ENCODE measurements at places on chromosomes 7 and 10.

DNA sequence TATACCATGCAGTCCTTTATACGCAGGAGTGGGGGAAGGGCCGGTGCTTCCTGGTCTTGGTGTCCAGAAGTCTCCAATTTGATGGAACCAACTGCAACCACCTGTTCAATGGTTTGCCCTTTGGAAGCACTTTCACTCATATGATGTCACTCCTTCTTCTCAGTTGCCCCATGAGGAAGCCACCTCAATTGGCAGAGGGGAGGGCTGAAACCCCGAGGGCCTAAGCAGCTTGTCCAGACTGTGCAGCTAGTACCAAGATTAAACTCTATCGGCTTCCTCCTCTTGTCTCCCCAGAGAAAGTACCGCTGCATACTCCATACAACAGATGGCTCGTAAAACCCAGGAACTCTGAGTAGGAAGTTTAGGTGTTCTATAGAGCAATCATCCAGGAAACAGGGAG lies 789.4 kb downstream of the TYW1 start:
- no peak for DNase-seq

- no peak for DNase-seq
Observed at GRCh38 chr7:23267357-23267756, 20.8 kb downstream of the GPNMB start.

- DNase-seq, result no peak
Observed at GRCh38 chr10:34351161-34351560, 463.9 kb downstream of the PARD3 start.

DNA sequence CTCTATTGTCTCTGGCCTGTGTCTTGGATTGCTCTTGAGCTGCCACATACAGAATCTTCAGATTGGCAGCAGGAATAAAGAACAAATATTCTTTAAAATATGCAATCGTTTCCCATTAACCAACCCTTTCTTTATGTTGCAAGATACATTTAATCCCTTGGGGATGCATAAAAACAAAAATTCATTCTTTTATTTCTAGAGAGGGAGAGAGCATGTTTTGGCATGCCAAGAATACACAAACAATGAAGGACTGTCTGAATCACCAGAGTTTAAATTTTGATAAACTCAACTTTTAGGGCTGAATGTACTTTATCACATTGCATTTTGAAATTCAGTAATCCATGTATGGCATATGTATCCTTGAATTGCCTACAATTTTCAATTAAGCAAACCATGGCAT lies 154.3 kb upstream of the SEMA3D start:
- no peak for DNase-seq

DNA sequence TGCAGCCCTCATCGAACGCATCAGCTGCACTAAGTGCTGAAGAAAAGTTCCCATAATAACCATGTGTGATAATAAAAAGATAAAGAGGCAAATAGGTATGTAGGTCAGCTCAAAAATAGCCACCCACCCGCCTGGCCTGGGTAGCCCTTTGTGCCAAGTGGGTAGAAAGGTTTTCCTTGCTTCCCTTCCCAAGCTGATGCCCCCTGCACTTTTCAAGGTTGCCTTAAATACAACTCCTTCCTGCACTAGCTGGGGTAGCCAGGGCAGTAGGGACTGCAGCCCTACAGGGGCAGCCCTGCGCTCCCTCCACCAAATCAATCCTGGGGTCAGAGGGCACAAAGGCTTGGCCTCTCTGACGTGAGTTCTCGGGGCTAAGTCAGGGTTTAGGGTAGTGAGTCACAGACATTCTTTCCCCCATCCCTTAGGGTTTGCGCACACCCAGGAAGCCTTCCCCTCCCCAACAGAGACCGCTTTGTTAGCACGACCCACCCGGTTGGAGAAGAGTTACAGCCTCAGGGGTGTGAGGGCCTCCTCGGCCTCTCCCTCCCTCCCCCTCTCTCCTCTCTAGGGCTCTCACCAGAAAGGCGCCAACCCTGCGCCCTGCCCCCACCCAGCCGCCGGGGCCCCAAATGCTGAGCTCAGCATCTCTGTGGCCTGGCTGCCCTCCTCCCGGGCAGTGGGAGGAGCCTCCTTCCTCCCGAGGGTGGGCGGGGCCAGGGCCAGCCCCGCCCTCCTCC lies 13.3 kb upstream of the DDIT4 start:
- DNase-seq, result no peak

- DNase-seq, result no peak
Observed at GRCh38 chr7:30726296-30727006, 25.5 kb upstream of the INMT start.

DNA sequence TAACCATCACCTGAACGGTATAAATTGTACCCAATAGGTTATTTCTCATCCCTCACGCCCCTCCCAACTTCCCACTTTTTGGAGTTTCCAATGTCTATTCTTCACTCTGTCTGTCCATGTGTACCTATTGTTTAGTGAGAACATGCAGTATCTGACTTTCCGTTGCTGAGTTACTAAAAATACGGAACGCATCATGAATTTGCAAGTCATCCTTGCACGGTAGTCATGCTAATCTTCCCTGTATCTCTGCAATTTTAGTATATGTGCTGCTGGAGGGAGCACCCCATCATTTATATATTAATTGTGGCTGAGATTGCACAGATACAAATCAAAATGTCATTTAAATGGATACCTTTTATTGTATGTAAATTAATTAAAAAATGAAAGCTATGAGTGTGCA lies 75.7 kb upstream of the SFMBT2 start:
- no peak for DNase-seq

- DNase-seq, result no peak
Observed at GRCh38 chr7:11290863-11291262, 317.2 kb downstream of the PHF14 start.

GRCh38 chr7:128098629-128099028 lies 67.4 kb upstream of the LRRC4 start:
- no peak for DNase-seq

DNA sequence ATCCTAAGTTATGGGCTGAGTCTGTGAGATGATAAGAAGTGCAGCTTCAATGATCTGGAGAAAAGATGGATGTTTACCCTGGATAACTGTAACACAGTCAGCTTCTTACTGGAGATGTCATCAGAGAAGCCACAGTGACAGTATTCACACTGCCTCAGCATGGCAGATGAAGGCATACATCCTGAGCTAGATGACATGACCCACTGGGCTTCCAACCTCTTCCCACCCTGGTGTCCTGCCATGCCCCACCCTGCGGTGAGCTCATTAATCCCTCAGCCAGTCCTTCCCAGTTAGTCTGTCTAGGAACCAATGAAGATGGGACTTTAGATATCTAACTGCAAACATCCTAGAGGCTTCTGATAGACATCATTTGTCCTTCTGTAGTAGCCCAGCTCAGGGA lies 213.8 kb downstream of the TAX1BP1 start:
- no peak for DNase-seq

- DNase-seq, result peak; percentile 18
Observed at GRCh38 chr10:63083904-63084689, 49.0 kb upstream of the NRBF2 start.

DNA sequence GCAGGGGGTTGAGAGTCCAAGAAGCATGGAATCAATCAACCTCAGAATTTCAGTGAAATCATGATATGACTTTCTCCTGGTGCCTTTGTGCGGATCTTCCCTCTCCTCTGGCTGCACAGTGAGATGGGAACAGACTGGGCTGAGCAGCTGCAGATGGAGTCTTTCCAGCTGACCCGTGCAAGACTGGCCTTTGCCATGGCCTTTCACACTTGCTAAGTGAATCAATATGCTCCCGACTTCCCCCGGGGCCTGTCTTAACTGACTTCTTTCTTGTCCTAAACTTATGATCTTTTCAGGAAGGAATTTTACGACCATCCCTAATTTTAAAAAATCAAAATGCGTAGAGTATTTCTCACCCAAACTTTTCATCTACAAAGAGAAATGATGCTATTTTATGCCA lies 469.9 kb downstream of the GALNT17 start:
- DNase-seq, result no peak

GRCh38 chr7:122100021-122100420 lies 44.0 kb downstream of the AASS start:
- no peak for DNase-seq

DNA sequence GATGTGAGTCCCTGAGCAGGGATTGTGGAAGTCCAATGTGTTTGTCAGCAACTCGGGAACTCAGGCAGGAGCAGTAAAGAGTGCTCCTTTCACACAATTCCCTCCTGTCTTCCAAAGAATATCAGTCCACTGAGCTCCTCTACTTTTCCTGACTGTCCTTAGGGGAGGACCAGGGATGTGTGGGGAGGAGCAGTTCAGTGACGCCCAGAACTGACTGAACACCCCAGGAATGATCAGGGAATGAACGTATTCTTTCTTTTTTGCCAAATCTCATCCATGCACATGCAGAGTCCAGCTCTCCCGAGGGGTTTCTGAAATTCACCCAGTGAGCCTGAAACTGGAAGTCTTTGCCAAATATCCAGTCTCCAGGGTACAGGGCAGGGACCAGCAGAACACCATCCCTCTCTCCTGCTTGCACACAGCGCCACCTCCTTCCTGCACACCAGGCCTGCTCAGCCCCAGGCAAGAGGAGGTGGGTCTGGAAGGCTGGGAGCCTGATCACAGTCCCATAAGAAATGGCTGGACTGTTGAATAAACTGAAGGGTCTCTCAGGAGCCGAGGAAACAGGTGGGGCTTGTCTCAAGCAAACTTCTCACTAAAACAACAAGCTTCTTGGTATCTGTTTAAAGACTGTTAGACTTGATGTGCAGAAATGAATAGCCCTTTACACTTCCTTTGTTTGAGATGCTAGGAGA lies 294.7 kb downstream of the C7orf25 start:
- no peak for DNase-seq

DNA sequence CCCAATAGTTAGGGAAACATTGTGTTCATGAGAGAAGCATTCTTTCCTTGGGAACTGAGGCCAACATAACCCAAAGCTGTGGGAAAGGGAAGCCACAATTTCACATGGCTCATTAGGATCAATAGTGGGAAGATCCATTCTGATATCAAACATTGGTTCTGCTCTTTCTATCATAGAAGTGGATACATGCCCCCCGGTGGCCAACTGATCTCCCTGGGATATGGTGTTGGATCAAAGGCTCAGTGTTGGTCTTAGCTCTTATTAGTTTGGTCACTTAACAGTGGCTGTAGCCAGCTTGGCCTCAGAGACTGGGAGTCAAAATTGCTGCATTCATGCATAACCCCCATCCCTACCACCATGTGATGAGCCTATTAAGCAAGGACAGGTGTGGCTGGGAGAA lies 6.7 kb upstream of the GIMAP4 start:
- DNase-seq, result no peak

DNA sequence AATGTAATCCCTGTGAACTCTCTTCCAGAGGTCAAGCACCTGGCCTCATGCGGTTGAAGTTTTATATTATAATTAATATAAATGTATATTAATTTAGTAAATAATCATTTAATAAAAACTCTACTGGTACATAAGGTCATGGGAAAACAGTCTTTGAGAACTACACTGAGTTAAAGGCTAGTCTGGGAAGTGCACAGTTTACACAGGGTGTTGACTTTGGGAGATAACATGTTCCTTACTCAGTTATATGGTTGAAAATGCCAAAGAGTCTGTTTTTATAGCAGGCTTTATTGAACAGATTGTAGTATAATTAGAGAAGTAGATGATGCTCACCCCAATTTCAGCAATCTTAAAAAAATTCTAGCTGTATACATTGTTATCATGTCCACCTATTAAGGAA lies 735.9 kb downstream of the GATA3 start:
- no peak for DNase-seq

- DNase-seq, result no peak
Observed at GRCh38 chr10:131075218-131075770, 236.2 kb downstream of the TCERG1L start.

GRCh38 chr7:29859524-29860185 lies 53.3 kb downstream of the WIPF3 start:
- no peak for DNase-seq

GRCh38 chr10:99779335-99779734 lies 3.1 kb upstream of the ABCC2 start:
- no peak for DNase-seq

- DNase-seq, result peak; percentile 29
Observed at GRCh38 chr7:39746103-39746819, 122.9 kb downstream of the RALA start.

DNA sequence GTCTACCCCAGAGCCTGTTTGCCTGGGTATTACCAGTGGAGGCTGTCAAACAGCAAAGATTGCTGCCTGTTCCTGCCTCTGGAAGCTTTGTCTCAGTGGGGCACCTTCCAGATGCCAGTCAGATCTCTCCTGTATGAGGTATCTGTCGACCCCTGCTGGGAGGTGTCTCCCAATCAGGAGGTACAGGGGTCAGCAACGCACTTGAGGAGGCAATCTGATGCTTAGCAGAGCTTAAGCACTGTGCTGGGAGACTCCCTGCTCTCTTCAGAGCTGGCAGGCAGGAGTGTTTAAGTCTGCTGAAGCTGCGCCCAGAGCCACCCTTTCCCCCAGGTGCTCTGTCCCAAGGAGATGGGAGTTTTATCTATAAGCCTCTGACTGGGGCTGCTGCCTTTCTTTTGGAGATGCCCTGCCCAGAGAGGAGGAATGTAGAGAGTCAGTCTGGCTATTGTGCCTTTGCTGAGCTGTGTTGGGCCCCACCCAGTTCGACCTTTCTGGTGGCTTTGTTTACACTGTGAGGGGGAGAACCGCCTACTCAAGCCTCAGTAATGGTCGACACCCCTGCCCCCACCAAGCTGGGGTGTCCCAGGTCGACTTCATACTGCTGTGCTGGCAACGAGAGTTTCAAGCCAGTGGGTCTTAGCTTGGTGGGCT lies 62.2 kb downstream of the PPP1R9A start:
- DNase-seq, result no peak

DNA sequence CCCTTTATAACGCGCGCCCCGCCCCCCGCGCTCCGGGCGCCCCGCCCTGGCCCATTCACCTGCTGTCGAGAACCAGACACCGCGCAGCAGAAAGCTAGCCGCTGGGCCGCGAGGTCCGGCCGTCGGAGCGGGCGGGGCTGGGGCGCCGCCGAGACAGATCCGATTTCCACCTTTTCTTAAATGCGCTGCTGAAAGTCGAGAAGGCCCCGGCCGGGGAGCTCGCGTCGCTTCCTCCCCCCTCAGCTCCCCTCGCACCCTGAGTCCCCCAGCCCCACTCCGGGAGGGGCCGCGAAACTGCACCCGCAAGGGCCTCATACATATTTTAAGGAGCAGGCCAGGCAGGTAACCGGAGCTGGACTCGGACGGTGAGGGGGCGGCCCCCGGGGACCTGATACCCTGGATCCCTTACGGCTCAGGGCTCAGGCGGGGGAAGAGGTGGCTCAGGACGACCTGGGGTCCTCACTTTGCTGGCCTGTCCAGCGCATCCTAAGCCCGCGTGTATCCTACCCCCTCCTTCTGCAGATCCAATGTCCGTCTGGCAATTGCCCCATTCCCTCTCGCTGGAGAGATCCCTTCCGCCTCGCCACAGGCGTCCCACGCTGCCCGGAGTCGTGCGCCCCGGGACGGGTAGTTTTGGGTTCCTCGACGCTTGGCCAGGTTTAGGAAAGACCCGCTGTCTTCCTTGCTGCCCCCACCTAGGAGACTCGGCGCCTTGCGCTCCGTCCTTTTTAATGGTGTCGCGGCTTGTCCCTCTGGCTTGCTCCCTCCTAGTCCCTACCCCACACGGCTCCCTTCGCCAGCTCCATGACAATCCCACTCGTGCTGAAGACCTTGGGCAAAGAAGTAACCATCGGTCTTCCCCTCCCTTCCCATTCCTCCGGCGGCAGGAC lies 170.6 kb downstream of the UBE2H start:
- no peak for DNase-seq

GRCh38 chr7:98200364-98200763 lies 10.9 kb upstream of the BHLHA15 start:
- DNase-seq, result no peak

Data from stimulated activated CD8-positive, alpha-beta memory T cell treated with anti-CD3 and anti-CD28 coated beads, Interleukin-4, amount 100 ng/mL, for 1 hour (primary cell).